HT-29 (cell line): ENCODE measurements at places on chromosomes 4 and X. TPM values are rescaled to one million over a fixed set of nuclear protein-coding genes. Genes with fewer than 3 reads are reported as not detected.
A peak's percentile ranks its signal among the peaks of the same experiment; 100 is the strongest.

Gene LAP3
- 71.0 and 72.1 TPM in 2 replicates for total RNA-seq

Gene SMR3B
- total RNA-seq: not detected in 2 replicates

DNA sequence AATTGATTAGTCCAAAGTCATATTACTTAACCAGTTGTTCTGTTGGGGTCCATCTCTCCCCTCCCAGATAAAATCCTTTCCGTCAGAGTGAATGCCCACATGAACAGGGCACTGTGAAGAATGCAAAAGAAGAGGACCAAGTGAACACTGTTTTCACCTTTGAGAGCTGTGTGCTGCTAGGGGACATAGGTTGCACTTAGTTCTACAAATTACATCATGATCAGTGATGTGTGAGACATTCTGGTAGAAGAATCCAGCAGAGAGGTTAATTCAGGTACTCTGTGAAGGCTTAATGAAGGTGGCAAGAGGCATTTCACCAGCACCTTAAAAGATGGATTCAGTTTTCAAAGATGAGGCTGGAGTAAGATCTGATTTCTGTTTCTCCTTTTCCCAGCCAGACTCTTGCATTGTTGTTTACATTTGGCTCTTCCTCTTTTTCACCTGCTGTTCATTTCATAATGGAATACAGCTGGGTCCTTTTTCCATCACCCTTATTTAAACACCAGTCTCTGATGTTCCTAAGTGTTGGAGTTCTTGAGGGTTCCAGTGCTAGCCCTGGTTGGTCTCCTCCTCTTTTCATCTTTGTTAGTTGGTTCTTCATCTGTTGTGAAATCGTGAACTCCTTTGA is 10.9 kb downstream of the GAB1 start:
- no peak for DNase-seq

- no peak for DNase-seq
Observed at GRCh38 chr4:22984390-22984789, 291.7 kb downstream of the GBA3 start.

Gene SH3RF1
- total RNA-seq: 11.1 and 14.6 TPM in 2 replicates

GRCh38 chrX:18415386-18415785 is 10.0 kb upstream of the CDKL5 start:
- no peak for DNase-seq

GRCh38 chr4:128006592-128006991 is 41.4 kb downstream of the ABHD18 start:
- no peak for DNase-seq

DNA sequence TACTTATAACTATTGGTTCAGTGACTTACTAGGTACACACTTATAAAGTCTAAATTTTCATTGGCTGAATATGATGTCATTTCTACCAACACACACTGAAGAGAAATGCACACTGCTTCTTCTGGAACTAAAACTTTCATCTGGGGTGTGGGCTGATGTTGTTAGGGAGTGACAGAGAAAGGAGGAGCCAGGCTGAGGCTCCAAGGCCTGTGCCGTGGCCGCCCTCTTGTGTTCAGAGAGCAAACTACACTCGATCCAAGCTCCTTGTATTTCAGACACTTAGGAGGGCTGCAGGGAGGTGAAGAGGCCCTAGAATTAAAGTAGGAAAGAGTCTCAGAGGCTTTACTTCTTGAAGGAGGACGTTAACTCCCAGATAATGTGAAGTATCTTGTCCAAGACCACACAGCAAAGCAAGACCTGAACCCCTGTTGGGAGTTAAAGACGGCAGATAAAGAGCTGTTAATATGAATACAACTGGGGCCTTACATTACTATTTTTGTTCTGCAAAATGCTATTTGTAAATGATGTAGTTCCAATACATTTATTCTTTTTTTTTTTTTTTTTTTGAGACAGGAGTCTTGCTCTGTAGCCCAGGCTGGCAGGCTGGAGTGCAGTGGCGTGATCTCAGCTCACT is 137.5 kb downstream of the AFAP1 start:
- peak; percentile 89 for DNase-seq

GRCh38 chr4:115607311-115607710 is 493.9 kb upstream of the NDST4 start:
- no peak for DNase-seq

DNA sequence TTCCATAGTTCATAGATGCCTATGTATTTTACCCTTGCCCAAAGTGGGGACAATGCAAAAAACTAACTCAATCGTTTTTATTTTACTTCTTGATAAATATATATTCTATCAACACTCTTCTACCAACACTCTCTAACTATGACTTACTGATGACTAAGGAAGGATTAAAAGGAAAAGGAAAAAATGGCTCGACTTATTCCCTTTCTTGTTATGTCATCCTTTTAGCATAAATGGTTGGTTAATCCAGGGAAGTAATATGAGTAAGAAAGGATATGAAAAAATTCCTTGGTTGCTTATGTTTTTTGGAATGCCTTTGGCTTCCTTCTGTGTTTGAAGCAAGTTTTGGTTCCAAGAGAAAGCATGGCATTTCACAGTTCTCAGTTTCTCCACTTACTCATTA is 1087.1 kb downstream of the C4orf33 start:
- no peak for DNase-seq

- peak; percentile 32 for DNase-seq
Observed at GRCh38 chrX:104351173-104351769, 96.5 kb upstream of the ESX1 start.

DNA sequence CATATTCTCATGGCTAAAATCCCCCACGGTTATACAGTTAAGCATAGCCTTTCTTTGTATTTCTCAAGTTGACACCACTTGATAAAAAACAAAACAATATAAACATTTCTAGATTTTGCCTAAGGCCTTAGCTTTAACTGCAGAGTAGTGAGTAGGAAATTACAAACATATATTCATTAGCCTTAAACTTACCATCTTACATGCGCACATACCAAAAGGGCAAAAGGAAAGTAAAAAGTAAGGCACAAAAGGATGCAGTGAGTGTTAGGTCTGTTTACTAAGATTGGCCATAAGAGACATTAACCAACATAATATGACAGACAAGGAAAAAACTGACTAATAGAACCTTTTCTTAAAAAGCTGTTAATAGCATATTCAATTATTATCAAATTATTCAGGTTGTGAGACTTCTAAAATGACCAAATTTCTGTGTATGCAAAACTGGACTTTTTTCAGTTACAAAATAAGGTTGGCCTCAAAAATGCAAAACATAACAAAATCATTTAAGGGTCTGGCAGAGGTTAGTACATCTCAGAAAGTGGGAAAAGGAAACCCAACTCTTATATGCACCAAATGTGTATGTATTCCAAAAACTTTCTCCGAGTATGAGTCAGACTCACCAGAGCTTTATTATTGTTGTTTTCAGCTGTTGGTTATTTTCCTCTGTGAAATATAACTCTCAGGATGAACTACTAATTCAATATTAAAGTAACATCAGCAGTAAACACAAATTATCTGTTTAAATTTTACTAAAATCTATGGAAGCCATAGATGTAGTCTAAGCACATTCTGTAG is 39.9 kb downstream of the SEPSECS start:
- DNase-seq: no peak

- DNase-seq: no peak
Observed at GRCh38 chr4:112589206-112589605, 47.5 kb downstream of the ZGRF1 start.

- no peak for DNase-seq
Observed at GRCh38 chrX:46380148-46380752, 165.0 kb downstream of the ZNF674 start.

DNA sequence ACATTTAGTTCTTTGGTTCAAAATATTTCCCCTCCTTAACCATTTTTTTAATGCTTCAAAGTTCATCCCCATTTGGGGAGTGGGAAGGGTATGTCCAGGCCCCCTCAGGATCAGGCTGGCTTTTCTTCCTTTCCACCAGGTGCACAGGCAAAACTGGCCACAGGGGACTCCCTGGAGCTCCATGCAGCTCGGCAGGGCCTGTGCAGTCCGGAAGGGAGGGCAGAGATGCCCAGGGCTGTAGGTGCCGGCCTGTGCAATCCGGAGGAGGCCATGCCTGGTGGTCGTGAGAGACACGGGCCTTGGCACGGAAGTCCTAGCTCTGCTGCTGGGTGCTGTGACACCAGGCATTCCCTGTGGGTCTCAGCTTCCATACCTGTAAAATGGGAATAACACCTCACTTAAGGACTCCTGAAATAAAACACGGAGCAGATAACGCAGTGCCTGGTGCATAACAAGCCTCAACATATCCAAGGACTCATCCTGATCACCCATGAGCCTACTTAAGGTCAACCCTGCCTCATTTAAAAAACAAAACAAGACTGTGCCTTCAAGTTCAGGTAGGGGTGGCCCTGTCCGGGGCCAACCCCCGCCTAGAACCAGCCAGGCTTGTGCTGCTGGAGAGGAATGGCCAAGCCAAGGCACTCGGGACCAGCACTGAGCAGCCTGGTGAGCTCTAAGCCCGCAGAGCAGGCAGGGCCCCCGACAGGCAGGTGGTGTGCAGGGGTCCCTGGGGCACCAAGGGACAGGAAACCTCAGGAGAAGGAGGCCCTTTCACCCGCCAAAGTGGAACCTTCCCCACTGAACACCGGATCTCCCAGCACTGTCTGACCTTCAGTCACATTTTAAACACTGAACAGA is 21.2 kb upstream of the CYP4V2 start:
- no peak for DNase-seq

DNA sequence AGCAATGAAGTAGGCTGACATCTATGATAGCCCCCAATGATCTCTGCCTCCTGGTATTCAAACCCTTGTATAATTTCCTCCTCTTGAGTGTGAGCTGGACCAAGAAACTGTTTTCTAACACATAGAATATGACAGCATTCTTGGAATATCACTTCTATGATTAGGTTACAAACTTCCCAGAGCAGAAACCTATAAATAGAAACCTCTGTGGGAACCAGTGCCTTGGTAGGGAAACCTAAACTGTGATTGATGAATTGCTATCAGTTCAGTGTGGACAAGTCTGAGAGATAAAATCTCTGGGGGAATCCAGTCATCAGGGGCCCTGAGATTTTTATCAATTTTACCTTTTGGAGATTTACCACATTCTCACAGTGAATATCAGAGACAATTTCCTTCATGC is 756.5 kb upstream of the AGA start:
- no peak for DNase-seq

- no peak for DNase-seq
Observed at GRCh38 chr4:147942729-147943128, 210.8 kb downstream of the ARHGAP10 start.

- DNase-seq: peak; percentile 92
Observed at GRCh38 chrX:48761674-48762471, at the start of gene GLOD5. TSS of gene GLOD5 (plus strand) at chrX:48761747. CDS start at chrX:48761791, 44 bp downstream.

- DNase-seq: no peak
Observed at GRCh38 chr4:9804918-9805317, 23.5 kb downstream of the DRD5 start.

- no peak for DNase-seq
Observed at GRCh38 chr4:130747842-130748241, 1651.9 kb downstream of the C4orf33 start.

Gene TKTL2
- total RNA-seq: not detected in 2 replicates

Gene TMPRSS11F
- total RNA-seq: not detected in 2 replicates

GRCh38 chr4:38621831-38622230 is 42.2 kb upstream of the KLF3 start:
- DNase-seq: no peak

Gene RASL11B
- total RNA-seq: not detected in 2 replicates

Gene PCDH10
- total RNA-seq: not detected in 2 replicates

DNA sequence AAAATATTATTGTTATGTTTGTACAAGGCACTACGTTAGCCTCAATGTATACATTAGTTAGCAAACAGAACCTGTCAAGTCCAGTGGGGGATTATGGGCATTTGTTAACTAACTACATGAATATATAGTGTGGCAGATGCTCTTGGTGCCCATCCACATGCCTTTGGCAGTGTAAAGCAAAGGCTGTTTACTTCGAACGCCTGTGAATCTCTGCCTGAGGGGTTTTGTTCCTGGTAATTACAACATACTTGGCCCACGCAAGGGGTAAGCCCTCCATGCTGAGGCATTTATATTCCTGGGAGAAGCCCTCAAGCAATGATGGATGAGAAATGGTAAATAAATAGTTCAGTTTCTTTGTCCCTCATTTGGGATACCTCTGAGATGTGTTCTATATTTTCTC is 119.7 kb downstream of the IL1RAPL1 start:
- DNase-seq: no peak

DNA sequence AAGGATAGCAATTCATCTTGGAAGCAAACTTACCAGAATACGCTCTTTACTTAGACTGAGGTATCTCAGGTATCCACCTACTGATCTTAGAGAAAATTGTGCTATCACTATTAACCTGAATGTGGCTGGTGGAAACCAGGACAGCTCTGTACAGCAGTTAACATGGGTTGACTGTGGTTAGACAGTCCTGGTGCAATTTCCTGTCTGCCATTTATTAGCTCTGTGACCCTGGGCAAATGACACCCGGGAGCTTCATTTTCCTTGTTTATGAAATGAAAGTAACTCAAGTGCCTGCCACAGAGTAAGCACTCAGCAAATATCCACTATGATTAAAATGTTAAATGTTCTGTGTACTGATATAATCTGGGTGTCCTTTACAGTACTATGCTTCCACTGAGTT is 60.0 kb downstream of the SMC1A start:
- no peak for DNase-seq

Gene G3BP2
- 54.0 and 59.4 TPM in 2 replicates for total RNA-seq
